ENCODE measurements at places on chromosomes 7 and 10.

- DNase-seq: no peak
Observed at GRCh38 chr7:44518761-44519160, 22.4 kb downstream of the NPC1L1 start.

DNA sequence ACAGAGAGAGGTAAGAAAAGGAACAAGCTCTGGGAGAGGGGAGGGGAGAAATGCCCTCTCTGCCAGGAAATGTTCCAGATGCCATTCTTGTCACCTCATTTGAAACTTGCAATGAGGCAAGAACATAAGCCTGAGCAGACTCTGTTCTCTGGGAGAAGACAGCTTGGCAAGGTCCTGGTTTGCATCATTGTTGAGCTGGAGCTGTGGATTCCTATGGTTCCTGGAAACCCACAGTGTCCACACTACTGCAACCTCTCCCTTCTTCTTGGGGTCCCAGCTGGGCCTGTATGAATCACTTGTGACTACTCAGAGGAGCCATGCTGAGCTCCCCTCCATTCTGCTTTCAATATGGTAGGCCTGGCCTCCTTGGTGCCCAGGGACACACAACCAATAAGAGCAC lies 60.8 kb upstream of the HECTD2 start:
- peak; percentile 98 for DNase-seq

DNA sequence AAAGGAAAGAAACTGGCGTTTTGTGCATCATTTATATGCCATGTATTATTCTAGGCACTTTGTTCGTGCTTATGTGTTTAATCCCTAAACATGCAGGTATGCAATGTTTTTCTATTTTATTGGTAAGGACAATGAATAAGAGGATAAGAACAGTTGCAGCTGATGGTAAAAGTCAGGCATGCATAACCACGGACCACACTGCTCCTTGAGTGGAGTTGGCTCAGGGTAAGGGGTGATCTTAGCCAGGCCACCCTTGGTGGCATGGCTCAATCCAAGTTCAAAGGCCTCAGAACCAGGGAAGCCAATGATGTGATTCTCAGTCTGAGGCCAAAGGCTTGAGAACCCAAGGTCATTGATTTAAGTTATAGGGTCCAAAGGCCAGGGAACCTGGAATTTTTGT lies 1068.1 kb downstream of the NRG3 start:
- no peak for DNase-seq

- DNase-seq: no peak
Observed at GRCh38 chr7:105876964-105877601, 684 bp upstream of the ATXN7L1 start.

- DNase-seq: no peak
Observed at GRCh38 chr10:61835946-61836887, 65.3 kb upstream of the ARID5B start.

DNA sequence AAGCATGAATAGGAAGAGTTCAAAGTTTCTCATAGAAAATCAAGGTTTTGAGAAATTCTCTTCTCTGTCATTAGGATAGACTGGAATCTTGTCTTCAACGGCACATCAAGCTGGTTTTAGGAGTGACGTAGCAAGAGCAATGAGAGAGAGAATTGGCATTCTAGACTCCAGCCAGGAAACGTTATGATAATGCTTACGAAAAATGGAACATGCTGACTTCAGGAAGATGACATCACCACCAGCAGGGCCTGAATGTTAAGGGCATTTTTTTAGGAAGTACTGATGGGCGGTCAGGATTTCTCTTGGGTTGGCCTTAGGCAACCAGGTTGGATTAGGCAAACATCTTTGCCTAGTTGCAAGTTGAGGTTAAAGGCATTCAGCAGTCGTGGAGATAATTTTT lies 213.2 kb upstream of the CTBP2 start:
- DNase-seq: no peak

GRCh38 chr10:26486304-26486703 lies 48.2 kb downstream of the APBB1IP start:
- DNase-seq: peak; percentile 61

GRCh38 chr7:9017286-9017685 lies 583.9 kb downstream of the NXPH1 start:
- DNase-seq: no peak

DNA sequence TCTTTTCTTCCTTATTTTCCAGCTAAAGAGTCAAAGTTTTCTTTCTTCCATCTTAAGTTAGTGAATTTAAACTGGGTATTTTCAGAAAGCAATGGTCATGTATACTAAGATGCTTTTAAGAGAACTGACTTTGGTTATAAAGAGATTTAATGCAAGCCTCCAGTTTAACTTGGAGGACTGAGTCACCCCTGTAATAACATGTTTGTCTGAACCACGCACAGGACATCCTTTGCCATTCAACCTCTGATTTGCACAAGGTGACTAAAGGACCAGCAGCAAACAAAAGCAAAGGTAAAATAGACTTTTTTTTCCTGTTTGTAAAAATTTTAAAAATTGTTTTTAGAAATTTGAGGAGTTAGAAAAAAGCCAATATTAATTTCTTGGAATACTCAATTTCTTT lies 2.9 kb downstream of the HYAL4 start:
- no peak for DNase-seq

DNA sequence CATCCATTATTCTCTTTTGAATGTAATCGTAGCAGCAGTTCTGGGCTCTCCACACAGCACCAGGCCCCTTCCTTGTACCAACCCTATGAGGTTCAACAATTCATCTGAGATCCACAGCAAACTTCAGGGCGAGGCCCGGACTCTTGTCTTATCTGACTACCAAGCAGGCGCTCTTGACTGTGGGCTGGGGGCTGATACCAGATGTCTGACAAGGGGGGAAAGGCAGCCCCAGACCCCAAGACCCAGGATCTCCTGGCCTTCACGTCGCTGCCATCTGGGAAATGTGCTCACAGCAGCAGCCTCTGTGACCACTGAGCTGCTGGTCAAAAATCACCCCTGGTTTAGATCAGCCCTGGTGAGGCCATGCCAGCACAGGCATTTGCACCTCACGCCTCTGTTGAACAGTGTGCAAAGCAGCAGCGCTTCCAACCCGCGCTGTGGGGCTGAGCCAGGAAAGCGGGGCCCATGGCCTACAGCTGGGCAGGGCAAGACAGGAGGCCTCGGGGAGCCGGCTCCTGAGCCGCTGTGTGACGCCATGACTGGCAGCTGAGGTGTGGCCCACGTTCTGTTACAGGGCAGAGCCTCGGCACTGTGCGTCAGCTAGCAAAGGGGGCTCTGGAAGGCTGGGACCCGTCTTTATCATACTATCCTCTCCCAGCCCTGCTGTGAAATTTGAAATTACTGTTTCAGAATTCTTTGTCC lies 143.9 kb downstream of the PAXIP1 start:
- DNase-seq: no peak

GRCh38 chr7:121119047-121119446 lies 130.5 kb downstream of the CPED1 start:
- DNase-seq: no peak

DNA sequence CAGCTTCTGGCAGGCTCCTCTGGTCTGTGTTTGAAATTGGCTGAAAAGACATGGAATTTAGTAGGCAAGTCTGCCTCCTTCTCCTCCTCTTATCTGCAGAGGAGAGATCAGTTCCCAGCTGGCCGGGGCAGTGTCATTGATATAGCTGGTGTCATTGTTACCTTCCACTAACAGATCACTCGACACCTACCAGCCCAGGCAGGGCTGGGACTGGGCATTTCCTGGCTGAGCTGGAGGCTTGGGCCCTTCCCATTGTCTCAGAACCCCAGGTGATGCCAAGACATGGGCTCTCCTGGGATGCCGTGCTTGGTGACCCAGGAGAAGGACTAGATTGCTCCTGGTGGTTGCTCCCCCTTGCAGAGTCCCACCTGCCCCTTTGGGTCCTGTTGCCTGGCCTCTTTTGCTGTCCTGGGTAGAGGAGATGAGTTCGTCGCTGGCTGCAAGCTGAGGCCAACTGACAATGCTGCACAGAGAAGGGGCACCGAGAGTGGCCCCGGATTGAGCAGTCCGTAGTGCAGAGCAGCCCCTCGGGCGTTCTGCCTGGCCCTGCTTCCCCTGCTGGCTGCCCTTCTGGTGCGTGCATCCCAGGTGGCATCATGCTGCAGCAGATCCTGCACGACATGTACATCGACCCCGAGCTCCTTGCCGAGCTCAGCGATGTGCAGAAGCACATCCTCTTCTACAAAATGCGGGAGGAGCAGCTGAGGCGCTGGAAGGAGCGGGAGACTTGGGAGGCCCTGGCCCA lies at the start of gene SH2D4B:
Gene SH2D4B, plus strand, starts transcription at position 167 of the 745 bp plus-strand sequence. Its CDS starts 430 bp downstream, at position 597.
- DNase-seq: no peak

DNA sequence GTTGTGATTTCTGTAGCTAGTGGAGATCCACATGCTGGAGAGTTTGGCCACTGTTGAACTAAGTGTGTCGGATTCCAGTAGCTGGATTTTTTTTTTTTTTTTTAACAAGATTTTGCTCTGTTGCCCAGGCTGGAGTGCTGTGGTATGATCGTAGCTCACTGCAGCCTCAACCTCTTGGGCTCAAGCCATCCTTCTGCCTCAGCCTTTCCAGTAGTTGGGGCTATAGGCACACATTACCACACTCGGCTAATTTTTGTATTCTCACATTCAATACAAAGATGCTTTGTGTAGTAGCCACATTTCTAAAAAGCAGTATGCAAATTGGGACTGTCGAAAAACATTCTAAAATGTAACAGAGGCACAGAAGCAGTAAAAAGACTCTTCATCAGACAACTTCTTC lies 63.5 kb downstream of the RABGEF1 start:
- no peak for DNase-seq

- DNase-seq: peak; percentile 16
Observed at GRCh38 chr7:36487756-36488336, 98.2 kb downstream of the ANLN start.

DNA sequence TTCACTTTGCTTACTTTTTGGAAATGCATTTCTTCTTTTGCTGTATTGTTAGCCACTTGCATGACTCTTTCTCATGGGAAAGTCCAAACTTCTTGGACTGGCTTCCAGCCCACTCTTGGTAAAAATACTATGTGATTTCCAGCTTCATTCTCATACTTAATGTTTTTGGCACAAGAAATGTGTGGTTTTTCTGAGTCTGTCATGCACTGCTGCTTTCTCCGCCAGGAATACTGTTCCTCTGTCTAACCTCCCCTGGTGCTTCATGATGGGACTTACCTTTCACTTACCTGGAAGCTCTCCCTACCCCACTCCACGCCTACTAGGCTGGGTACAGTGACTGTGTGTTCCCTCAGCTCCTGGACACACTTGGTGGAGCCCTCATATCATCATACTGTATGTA lies 18.7 kb downstream of the MGAM2 start:
- DNase-seq: no peak

DNA sequence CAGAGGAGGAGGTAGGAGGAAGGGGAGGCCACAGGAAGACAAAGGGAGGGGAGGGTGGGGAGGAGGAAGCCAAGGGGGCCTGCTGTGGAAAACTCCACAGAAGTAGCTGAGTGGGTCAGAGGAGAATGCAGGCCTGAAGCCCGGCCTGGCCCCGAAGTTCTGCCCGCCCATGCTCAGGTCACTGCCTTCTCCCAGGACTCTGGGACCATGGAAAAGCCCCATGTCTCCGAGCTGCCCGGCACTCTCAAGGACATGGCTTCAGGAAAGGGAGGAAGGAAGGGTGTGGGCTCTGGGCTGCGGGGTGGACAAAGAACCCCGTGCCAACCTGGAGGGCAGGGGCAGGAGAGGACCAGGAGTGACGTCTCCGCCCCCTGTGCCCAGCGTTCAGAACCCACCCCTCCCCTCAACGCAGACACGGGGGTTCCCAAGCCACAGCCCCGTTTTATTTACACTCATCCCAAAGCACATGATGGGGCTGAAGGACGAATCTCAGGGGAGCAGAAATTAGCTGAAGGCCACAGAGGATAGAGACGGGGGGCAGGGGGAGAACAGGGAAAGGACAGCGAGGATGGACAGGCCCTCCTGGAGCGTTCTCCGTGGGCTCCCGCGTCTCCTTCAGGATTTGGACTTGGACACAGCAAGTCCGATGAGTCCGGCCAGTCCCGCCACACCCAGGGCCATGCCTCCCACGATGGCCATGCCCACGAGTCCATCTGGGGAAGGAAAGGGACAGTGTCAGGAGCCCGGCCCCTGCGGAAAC lies 1.8 kb upstream of the CLDN15 start:
- DNase-seq: no peak

GRCh38 chr10:60362461-60362860 lies 27.2 kb downstream of the ANK3 start:
- DNase-seq: no peak

DNA sequence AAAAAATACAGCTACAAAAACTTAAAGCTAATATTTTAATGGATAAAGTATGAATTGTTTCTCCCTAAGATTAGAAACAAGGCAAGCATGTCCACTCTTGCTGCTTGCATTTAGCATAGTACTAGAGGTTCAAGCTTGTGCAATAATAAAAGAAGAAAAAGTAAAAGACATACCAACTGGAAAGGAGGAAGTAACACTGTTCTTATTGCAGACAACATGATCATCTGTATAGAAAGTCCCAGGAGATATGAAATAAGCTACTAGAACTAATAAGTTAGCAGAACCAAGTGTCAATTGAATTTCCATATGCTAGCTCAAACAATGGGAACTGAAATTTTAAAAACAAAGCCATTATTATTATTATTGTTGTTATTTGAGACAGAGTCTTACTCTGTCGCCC lies 20.0 kb upstream of the RABGEF1 start:
- DNase-seq: no peak

- DNase-seq: no peak
Observed at GRCh38 chr7:14449291-14449690, 453.3 kb downstream of the DGKB start.

DNA sequence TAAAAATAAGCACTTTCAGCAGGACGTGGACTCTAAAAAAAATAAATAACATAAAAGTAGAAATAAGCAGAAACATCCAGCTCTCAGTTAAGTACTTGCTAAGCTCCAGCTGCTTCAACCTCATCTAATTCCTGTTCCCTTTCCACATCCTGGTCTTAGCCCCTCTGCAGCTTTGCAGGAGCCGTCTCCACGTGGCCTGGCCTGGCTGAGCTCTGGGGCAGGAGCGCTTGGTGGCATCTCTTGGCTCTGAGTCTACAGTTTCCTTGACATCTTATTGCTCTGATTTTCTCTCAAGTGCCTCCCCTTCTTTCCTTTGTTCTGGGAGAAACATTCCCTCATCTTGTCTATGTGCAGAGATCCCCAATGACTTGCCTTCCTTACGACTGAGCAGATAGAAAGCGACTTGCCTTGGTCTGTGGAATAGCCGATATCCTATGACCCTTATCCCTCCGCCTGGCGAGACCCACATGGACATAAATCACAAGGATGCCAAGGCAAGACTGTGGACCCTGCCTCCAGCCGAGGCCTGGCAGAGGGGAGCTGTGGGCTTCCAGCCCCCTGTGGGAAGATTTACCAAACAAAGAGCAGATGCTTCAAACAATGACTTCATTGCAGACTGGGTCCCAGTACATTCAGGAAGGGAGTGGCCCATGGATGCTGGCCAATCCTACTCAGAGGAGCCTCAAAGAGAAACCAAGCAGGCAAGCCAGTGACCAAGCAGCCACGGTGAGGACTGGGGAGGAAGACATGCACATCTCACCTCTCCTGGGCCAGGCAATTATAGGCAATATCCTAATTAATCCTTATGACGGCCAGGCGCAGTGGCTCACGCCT lies 61.9 kb downstream of the SPOCK2 start:
- no peak for DNase-seq

GRCh38 chr7:92404170-92404614 lies 43.1 kb upstream of the GATAD1 start:
- DNase-seq: no peak

GRCh38 chr10:67780759-67781538 lies 57.0 kb downstream of the DNAJC12 start:
- no peak for DNase-seq

- no peak for DNase-seq
Observed at GRCh38 chr10:102669206-102670064, 25.2 kb downstream of the TRIM8 start.

- DNase-seq: no peak
Observed at GRCh38 chr7:138126928-138127327, 50.7 kb downstream of the AKR1D1 start.

GRCh38 chr7:120615703-120616102 lies 242.2 kb downstream of the TSPAN12 start:
- DNase-seq: no peak
